Stimulated activated CD8-positive, alpha-beta memory T cell treated with anti-CD3 and anti-CD28 coated beads, Interleukin-4, amount 100 ng/mL, for 1 hour (primary cell): ENCODE measurements at places on chromosomes 12 and 14.

DNA sequence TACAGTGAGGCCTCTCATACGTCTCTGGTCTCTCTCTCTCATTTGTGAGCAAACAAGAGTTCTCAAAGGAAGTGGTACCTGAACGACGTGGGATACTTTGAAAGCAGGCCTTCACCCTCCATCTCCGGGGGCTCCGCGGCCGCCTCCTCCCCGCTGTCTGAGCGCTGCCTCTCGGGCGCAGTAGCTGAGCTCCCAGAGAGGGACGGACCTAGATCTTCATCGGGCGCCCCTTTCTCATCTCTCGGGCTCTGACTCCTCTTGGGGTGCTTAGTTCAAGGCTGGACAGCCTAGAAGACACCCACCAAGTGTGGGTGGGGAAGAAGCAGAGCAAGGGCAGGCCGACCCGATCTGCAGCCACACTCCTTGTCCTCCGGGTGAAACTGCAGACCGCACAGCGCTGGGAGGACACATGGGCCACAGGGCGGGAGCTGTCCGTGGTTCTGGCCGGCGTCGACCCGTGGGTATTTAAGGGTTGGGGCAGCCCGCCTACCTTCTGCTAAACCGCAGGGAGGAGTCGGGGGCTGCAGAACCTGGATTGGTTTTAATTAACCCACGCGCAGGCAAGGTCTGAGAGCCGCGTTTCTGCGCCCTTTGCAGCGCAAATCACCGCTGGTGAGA lies 92.7 kb downstream of the PAH start:
- no peak for DNase-seq

GRCh38 chr12:125971981-125972380 lies 906.7 kb downstream of the AACS start:
- no peak for DNase-seq

GRCh38 chr12:1835211-1836131 lies 15.1 kb downstream of the LRTM2 start:
- DNase-seq: no peak

DNA sequence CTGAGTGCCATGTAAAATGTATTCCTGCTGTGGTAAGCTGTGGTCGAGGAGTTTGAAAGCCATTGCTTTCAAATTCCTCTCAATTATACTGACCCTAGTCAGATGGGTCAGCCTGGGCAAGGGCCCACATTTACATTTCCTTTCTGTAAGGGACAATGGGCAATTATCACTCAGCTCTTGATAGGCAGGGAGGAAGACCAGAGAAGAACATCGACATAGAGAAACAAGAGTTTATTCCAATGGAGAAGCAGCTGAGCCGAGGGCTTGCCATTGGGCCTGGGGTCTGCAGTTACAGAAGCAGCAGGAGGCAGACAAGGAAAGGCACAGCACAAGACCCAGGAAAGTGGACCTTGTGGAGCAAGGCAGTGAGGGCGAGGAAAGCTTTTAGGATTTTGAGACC lies 9.7 kb downstream of the NRIP2 start:
- no peak for DNase-seq
